ENCODE measurements at places on chromosomes 3 and 15. TPM values are rescaled to one million over a fixed set of nuclear protein-coding genes. Genes with fewer than 3 reads are reported as not detected.

DNA sequence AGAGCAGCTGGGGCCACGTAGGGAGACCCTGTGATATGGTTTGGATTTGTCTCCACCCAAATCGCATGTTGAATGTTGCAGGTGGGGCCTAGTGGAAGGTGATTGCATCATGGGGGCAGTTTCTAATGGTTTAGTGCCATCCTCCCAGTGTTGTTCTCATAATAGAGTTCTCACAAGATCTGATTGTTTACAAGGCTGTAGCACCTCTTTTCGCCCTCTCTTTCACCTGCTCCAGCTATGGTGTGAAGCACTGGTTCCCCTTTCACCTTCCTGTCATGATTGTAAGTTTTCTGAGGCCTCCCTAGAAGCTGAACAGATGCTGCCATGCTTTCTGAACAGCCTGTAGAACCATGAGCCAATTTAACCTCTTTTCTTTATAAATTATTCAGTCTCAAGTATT, 198.9 kb upstream of the CBLB start:
- peaks cover 5% of the 10 kb centered on the region for H3K36me3 ChIP-seq
- no peak for DNase-seq

DNA sequence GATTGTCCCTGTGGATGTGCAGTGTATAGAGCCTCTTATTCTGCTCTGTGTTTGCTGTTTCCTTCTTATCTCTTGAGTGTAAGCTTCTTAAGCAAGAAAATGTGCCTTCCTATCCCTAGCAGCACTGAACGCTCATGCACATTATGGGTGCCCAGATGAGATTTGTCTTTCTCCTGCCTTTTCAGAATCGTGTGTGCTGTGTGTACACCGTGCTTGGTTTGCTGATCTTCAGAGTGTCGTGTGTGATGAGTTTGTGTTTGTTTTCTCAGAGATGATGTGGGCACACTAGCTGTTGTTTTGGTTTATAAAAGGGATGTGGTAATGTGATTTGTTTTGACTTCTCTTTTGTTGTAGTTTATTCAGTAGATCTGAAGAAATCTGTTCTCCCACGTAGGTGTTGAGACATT, 19.7 kb downstream of the GPR171 start:
- no peaks in the 10 kb centered on the region for H3K36me3 ChIP-seq
- peak; percentile 37 for DNase-seq
- peak overlapping the region; percentile 53 for H3K4me3 ChIP-seq
- peak overlapping the region; percentile 79 for H3K27ac ChIP-seq
- H3K4me1 ChIP-seq, result peaks cover 49% of the 10 kb centered on the region

GRCh38 chr3:71582612-71583565, 639 bp downstream of the FOXP1 start:
- peaks cover 39% of the 10 kb centered on the region for H3K4me1 ChIP-seq
- H3K36me3 ChIP-seq, result no peaks in the 10 kb centered on the region
- H3K4me3 ChIP-seq, result peak overlapping the region; percentile 82
- H3K27ac ChIP-seq, result peak overlapping the region; percentile 72
- H3K27me3 ChIP-seq, result peaks cover 15% of the 10 kb centered on the region
- DNase-seq, result peak; percentile 51

GRCh38 chr3:69871251-69871650, 128.3 kb upstream of the SAMMSON start:
- H3K4me1 ChIP-seq, result no peaks in the 10 kb centered on the region
- H3K36me3 ChIP-seq, result no peaks in the 10 kb centered on the region
- H3K27me3 ChIP-seq, result no peaks in the 10 kb centered on the region

DNA sequence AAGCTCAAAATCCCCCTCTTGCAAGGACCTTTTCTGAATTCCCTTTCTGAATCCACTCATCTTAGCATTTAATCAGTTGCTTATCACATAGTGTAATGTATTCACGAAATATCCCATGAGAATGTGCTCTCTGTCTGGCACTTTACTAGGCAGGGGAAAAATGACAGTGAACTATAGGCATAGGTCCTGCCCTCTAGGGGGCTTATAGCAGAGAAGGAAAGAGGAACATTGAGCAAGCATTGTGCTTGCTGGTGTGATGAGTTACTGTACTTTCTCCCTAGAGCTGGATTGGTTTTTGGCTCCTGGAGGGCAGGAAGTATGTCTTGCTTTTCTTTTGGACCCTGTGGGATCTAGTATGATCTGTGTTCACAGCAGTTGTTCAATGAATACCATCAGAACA, 26.5 kb downstream of the DUOX2 start:
- peaks cover 52% of the 10 kb centered on the region for H3K27me3 ChIP-seq
- H3K36me3 ChIP-seq, result no peaks in the 10 kb centered on the region
- H3K27ac ChIP-seq, result no peak overlapping the region
- no peak for DNase-seq
- no peak overlapping the region for H3K4me3 ChIP-seq
- no peaks in the 10 kb centered on the region for H3K4me1 ChIP-seq

DNA sequence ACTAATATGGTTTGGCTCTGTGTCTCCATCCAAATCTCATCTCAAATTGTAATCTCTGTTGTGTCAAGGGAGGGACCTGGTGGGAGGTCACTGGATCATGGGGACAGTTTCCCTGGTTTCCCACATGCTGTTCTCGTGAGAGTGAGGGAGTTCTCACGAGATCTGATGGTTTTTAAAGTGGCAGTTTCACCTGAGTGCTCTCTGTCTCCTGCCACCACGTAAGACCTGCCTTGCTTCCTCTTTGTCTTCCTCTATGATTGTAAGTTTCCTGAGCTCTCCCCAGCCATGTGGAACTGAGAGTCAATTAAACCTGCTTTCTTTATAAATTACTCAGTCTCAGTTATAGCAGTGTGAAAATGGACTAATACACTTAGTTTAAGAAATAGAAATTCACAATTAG, 228.9 kb downstream of the CD47 start:
- H3K27ac ChIP-seq, result no peak overlapping the region
- no peak overlapping the region for H3K4me3 ChIP-seq
- no peaks in the 10 kb centered on the region for H3K4me1 ChIP-seq
- DNase-seq, result no peak

DNA sequence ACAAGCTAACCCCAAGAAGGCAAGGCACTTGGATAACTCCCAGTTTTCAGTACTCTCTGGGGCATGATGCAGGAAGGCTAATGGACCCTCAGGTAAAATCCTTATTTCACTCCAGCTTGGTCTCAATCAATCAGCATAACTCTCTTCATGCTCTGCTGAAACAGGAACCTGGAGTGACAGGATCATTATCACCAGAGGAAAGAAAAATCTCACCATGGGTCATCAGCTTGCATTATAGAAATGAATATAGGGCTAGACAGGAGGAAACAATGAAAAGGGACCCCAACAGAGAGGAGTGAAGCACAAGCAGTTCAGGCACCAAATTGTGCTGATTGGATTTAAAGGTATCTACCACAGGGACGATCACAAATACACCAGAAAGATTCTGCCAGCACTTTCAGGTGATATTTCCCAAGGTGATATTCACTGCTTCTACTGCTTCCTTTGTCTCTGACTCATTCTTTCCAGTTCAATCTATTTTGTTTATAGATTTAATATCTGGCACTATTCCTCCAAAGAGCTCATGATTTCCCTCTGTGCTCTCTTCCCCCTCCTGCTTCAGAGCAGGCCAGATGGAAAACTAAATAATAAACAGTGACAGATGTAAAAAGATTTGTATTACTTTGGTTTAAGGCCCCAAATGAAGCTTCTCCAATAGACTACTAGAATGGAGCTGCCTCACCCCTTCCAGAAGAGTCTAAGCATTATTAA, 22.9 kb upstream of the THUMPD3 start:
- H3K27me3 ChIP-seq, result no peaks in the 10 kb centered on the region
- peaks cover 6% of the 10 kb centered on the region for H3K4me1 ChIP-seq
- H3K27ac ChIP-seq, result no peak overlapping the region
- no peak for DNase-seq

DNA sequence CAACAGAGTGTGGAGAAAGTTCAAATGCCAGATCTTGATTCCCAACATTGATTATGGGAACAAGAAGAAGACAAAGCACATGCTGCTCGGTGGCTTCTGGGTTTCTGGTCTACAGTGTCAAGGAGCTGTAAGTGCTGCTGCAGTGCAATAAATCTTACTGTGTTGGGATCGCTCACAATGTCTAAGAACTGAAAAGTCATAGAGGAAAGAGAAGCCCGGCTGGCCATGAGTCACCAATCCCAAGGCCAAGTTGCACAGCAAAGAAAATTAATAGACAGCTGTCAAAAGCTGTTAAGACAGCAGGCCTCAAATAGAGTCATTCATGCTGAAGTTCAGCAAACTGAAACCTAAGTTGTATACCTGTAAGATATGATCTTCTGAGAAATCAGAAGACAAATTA, 33.2 kb upstream of the SPPL2A start:
- no peak overlapping the region for H3K4me3 ChIP-seq
- no peak for DNase-seq
- no peaks in the 10 kb centered on the region for H3K27me3 ChIP-seq
- no peaks in the 10 kb centered on the region for H3K4me1 ChIP-seq

DNA sequence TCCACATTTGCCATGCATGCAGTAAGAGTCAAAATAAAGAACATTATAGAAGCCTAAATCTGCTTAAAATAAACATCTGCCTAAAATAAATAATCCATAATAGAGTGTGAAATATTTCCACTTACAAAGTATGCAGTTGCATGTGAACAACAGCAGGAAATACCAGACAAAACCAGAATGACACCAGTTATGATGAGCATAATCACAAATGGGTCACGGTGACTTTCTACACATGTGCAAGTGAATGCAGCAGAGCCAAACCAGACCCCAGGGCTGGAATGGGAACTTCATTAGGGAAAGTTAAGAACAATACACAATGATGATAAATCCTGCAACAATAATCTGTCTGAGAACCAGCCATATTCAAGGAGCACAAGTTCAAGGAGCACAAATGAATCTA, 615.5 kb downstream of the ROBO2 start:
- H3K4me3 ChIP-seq, result no peak overlapping the region
- no peaks in the 10 kb centered on the region for H3K4me1 ChIP-seq
- DNase-seq, result no peak
- no peaks in the 10 kb centered on the region for H3K36me3 ChIP-seq

- no peaks in the 10 kb centered on the region for H3K36me3 ChIP-seq
- H3K4me3 ChIP-seq, result no peak overlapping the region
- H3K27ac ChIP-seq, result no peak overlapping the region
- no peaks in the 10 kb centered on the region for H3K27me3 ChIP-seq
Observed at GRCh38 chr15:96586901-96587300, 256.4 kb downstream of the NR2F2 start.

GRCh38 chr15:74997141-74997540, 1.8 kb downstream of the SCAMP5 start:
- no peaks in the 10 kb centered on the region for H3K36me3 ChIP-seq
- no peak overlapping the region for H3K27ac ChIP-seq
- no peak for DNase-seq
- H3K4me3 ChIP-seq, result no peak overlapping the region
- peaks cover 41% of the 10 kb centered on the region for H3K27me3 ChIP-seq

- no peaks in the 10 kb centered on the region for H3K36me3 ChIP-seq
- no peak for DNase-seq
- H3K4me3 ChIP-seq, result no peak overlapping the region
- H3K27me3 ChIP-seq, result peaks cover 8% of the 10 kb centered on the region
Observed at GRCh38 chr3:49140080-49140479, 7.2 kb upstream of the LAMB2 start.

Gene SYNPR
- not detected for total RNA-seq

Gene ERICH6
- total RNA-seq, result 0.38 TPM

Gene PLSCR4
- not detected for total RNA-seq

Gene SERPINI2
- not detected for total RNA-seq

Gene PDZRN3
- total RNA-seq, result not detected

Data from activated CD4-positive, alpha-beta memory T cell treated with anti-CD3 and anti-CD28 coated beads, Interleukin-2, amount 10 ng/mL, durations not matched to agents 7 days and 5 days (primary cell).